H1 (cell line): ENCODE measurements at places on chromosomes 2 and 18. TPM values are rescaled to one million over a fixed set of nuclear protein-coding genes. Genes with fewer than 3 reads are reported as not detected.
A peak's percentile ranks its signal among the peaks of the same experiment; 100 is the strongest.

The DNAJC5G gene
- 1.4 TPM in 2 replicates for total RNA-seq

The PLGLB1 gene
- 0.54 TPM in 1 of 2 replicates, not detected in the other for total RNA-seq

The OSBPL6 gene
- total RNA-seq, result 5.6 and 7.2 TPM in 2 replicates

The SIX3 gene
- total RNA-seq, result 0.19 and 0.21 TPM in 2 replicates

The CDK5R2 gene
- total RNA-seq, result not detected in 2 replicates

The EMILIN1 gene
- total RNA-seq, result 2.9 and 3.0 TPM in 2 replicates

DNA sequence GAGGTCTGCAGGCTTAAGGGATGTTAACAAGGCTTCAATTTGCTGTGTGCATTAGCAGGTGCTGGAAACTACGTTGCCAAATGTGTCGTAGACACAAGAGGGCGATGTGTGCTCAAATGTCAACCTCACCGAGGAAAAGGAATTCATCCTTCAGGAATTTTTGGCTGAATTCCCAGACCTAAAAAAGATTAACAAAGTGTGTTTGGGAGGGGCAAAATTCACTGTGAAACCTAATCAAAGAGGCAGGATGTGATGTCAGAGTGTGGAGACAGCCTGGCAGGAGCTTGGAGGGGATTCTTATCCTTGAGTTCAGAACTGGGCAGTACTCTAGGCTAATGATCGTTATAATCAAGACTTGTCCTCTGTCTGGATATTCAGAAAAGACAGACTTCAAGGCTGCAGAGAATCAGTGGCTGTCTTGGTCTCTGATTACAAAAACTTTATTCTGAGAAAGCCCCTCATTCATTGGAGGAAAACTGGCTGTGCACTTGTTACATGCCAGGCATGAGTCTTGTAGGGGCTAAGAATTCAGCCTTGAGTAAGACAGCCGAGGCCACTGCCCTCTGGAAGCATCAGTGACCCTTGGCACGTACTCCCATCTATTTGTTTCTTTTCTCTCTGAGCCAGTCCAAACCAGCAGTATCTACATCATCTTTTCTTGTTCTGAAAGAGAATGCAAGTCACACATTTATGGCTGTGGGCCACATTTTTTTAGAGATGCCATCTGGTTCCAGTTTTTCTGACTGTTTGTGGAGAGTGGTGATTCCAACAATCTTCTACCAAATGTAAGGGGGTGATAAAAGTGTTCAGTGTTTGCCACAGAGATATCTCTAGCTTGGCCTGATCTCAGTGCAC lies 18.7 kb upstream of the SCYGR1 start:
- peak; percentile 51 for DNase-seq

- DNase-seq, result no peak
Measured at GRCh38 chr2:20113986-20114938, 62.8 kb upstream of the LAPTM4A start.

DNA sequence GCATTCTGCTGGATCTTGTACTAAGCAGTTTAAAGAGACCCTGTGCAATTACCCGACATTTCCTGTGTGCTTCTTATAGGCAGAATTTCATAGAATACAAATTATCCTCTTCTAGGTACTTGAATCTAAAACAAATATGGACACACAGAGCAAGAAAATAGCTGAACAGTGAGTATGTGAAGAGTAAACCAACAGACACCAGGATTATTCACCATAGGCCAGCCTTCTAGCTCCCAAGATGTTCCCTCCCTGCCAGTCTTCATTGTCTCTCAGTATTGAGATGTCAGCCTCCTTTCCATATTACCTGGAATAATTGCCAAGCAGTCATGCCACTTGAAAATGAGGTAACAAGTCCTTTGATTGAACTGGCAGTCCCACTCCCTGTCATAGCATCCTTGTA lies 187.1 kb downstream of the PTPRM start:
- no peak for DNase-seq

DNA sequence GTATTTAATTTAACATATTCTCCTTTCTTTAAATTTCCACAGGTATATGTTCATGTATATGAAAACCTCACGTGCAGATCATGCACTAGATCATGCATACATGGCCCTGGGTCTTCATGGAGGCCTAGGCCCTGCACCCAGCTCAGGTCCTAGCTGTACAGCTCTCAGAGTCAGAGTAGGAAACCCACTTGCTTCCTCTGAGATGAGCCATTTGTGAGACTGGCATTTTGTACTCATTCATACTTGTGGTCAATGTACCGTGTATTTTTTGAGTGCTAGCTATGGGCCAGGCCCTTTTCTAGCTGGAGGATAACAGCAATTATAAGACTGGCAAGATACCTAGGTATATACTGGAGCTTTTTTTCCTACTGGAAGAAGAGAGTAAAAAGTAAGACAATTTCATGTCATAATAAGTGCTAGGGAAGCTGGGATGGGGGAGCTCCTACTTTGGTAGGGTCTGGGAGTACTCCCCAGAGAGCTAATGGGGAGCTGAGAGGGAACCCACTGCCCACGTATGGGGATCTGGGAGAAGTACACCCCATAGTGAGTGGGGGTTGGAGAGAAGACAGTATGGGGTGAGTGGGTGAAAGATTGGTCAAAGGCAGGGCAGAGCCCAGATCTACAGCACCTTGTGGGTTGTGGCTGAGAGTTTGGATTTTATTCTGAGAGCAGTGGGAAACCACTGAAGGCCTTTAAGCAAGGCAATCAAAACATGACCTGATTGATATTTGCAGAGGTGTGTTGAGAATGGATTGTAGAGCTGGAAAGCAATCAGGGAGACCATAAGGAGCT lies 72.0 kb downstream of the POLE4 start:
- DNase-seq, result no peak

GRCh38 chr2:112156152-112156986 lies 18.2 kb downstream of the FBLN7 start:
- DNase-seq, result no peak

DNA sequence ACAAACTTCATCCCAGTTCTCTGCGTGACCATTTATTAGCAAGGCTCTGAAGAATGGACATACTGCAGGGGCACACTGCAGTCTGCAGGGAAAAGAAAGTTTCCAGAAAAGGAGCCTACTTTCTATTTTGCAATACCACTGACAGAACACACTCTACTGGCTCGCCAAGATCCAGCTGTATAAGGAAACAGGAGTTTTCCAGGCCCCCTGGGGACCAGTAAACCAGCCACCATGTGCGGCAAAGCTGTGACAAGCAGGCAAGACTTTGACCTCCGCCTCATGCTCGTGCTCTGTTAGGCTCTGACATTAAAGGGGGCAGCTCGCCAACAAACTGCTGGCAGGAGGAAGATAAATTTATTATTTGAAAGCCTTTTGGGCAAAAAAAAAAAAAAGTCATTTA lies 67.3 kb downstream of the CCBE1 start:
- peak; percentile 14 for DNase-seq

GRCh38 chr2:216424274-216424673 lies 12.0 kb downstream of the SMARCAL1 start:
- DNase-seq, result no peak

DNA sequence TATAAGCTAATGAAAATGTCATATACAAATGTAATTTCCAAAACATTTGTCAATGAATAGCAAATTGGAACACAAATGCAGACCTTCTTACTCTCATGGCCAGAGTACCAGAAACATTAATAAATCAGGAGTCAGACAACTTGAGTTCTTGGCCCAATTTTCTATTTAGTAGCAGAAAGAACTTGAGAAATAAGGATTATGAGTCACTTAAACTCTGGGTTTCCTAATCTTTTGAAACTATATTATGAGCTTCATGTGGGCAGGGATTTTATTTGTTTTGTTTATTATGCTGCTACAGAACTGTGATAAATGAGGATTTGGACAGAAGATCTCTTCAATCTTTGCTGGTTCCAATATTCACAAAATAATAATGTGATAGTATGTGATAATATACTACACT lies 686.7 kb downstream of the NR4A2 start:
- no peak for DNase-seq

DNA sequence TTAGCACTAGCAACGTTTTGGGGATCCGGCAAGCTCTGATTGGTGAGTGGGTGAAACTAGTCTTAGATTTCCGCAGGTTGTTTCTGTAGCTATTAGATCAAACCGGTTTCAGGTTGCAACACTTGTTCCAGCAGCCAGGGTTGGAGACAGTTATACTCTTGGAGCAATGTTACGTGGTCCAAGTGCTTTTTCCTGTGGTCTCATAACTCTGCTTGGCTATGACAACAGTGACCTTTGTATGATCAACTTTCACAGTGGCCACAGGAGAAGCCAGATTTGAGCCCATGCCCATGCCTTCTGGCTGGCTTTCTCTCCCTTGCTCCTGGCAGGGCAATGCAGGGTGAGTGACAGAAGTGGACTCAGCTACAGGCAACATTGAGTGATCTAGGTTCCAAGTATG lies 84.5 kb upstream of the TAF1B start:
- no peak for DNase-seq

DNA sequence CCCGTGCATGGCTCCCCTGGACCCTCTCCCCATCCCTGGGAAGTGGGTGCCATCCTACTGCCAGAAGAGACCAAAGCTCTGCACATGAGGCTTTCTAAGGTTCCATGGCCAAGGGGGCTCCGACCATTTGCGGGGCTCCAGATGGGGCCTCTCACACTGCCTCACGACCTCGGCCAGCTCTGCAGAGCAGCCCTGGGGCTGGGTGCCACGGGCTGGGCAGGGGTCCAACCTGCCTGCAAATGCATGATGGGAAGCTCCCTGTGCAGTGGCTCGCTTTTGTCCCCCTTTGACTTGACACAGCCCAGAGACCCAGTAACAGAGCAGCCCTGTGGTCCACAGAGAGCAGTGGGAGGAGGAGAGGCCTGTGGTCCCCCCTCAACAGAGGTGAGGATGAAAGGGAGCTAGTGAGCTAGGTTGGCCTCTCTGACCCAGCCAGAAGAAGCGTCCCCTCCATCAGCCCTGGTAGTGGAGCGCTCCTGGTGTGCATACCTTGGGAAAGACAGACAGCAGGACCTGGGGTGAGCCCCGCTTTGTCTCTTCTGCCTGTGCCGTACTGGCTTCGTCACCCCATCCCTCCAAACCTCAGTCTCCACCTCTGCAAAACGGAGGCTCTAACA lies 174.1 kb downstream of the DDX1 start:
- no peak for DNase-seq

- no peak for DNase-seq
Measured at GRCh38 chr2:104762031-104762430, 91.9 kb upstream of the POU3F3 start.

DNA sequence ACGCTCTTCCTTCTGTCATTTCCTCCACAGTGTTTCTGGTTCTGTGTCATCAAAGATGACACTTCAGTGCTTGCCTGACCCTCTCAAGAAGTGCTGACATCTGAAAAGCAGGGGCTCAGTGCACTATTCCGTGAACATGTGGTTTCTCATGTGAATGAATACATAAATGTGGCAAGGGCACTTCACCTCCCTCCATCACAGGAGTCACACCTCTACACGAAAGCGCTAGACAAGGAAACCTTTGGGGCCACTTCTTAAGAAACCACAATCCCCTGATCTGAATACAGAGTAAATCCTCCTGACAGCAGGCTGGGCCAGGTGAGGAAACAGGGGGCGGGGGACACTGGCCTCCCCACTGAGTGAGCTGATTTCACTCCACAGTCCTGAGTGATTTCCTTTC lies 145.8 kb upstream of the ACAA2 start:
- no peak for DNase-seq

GRCh38 chr2:70985956-70986355 lies 7.5 kb downstream of the ANKRD53 start:
- DNase-seq, result no peak

DNA sequence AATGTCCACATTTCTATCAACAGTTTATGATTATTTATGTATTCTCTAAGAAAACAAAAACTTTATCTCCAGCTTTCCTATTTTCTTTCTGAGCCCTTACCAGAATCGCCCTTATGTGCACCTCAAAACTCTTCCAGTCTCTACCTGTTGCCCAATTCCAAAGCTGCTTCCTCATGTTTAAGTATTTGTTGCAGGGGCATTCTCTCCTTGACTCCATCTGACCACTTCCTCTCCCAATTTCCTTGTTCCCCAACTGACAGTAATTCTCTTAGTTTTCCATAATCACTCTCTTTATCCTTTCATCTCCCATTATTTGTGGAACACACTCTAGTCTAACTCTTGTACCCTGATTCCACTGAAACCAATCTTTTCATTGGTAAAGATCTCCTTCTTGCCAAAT lies 105.4 kb upstream of the RBBP8 start:
- DNase-seq, result no peak

GRCh38 chr2:229674830-229675530 lies 39.4 kb downstream of the DNER start:
- no peak for DNase-seq
